NCI-H774 (cell line): ENCODE measurements at places on chromosomes 1 and 21.

DNA sequence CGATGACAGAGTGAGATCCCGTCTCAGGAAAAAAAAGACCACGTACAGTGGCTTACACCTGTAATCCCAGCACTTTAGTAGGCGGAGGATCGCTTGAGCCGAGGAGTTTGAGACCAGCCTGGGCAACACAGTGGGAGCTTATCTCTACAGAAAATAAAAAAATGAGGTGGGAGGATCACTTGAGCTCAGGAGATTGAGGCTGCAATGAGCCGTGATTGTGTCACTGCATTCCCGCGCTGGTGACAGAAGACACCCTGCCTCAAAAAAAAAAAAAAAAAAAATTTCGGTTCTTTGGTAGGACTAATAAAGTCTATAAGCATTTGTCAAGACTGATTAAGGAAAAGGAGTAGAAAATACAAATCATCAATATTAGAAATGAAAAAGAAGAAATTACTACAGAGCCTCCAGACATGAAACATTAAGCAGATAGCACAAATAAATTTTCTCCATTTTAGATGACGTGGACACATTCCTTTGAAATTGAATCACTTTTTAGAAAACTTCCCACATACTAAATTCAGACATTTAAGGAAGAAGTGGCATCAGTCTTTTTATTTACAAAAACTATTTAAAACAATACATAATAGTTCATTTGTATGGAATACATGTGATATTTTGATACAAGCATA lies 30.4 kb downstream of the MORC3 start:
- no peak for DNase-seq

GRCh38 chr1:147625362-147625995 lies 44.8 kb downstream of the ACP6 start:
- DNase-seq = no peak

DNA sequence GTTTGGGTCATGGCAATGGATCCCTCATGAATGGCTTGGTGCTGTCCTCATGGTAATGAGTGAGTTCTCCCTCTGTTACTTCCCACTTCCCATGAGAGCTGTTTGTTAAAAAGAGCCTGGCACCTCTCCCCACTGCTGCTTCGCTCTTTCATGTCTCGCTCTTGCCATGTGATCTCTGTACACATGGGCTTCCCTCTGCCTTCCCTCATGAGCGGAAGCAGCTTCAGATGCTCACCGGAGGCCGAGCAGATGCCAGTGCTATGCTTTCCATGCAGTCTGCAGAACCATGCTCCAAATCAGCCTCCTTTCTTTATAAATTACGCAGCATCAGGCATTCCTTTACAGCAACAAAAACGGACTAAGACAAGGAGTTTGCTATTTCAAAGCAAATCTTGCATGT lies 14.9 kb upstream of the GNPAT start:
- DNase-seq = no peak

- no peak for DNase-seq
Observed at GRCh38 chr1:200724064-200724463, 14.6 kb upstream of the CAMSAP2 start.

- DNase-seq = no peak
Observed at GRCh38 chr1:238501290-238501689, 610.6 kb upstream of the ZP4 start.

DNA sequence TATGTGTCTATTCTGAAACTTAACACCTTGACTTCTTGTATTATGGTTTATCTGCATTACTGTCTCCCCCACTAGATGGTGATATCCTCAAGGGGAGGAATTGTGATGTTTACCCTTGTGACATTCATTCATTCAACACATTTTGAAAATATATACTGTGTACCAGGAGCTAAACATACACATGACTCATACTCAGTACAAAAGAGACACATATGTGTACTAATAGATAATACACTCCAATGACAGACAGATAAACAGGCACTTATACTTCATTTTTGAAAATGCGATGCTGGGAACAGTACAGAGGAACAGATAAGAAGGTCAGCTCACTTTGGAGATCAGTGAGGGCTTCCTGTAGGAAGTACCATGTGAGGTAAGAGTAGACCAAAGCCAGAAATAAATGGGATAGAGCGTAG lies 8.9 kb upstream of the RAB3GAP2 start:
- peak; percentile 13 for DNase-seq

DNA sequence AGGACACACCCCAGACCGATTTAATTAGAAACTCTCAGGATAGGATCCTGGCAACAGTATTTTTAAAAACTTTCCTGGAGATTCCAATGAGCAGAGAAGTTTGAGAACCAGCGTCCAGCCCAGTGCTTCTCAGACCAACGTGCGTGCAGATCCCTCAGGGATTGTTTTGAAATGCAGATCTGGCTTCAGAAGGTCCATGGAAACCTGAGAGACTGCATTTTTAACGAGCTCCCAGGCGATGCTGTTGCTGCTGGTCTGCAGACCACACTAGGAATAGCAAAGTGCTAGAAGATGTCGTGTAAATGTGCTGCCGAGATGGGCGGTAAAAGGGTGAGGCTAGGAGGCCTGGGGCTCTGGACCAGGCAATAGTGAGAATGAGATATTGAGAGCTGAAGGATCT lies 18.4 kb upstream of the CASQ1 start:
- DNase-seq = no peak

GRCh38 chr1:8370905-8371315 lies 53.0 kb downstream of the SLC45A1 start:
- no peak for DNase-seq

GRCh38 chr1:192350356-192350755 lies 33.6 kb downstream of the RGS21 start:
- no peak for DNase-seq

DNA sequence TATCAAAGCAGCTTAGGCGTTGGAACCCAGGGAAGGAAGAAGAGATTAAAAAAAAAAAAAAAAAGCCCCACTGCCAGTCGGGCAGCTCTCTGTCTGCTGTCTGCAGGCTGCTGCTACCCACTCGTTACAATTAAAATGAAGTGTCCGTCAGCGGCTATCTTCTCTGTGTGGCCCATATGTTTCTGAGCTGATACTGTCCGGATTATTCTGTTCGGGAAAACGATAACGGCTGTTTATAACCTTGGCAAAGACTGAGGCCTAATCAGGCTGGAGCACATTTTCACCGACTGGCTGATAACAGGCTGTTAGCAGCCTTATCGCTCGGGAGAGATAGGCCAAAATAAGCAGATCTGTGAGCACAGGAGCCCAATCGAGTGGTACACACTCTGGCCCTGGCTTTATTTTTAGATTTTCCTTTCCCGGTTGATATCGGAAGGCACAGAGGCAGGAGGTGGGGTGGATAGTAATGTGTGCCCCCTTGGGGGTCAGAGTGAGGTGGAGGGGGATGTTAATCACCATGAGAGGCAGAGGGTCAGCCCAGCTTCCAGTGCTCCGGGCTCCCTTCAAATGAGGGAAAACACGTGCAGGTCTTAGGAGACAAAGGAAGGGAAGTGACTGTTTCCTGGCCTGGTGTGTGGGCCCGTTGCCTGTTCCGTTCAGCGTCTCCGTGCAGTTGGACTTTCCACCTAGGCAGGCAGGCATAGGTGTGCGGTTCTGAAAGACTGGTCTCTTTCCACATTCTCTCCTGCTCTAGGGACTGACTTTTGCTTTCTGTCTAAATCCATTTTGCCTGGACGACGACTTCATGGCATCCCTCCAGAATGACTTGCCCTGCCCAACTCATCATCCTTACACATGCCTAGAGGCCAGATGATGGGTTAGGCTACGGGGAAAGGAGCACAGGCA lies 153.4 kb downstream of the PBX1 start:
- no peak for DNase-seq

GRCh38 chr1:115454837-115455511 lies 116.9 kb upstream of the NGF start:
- peak; percentile 81 for DNase-seq

- DNase-seq = no peak
Observed at GRCh38 chr1:81369833-81370232, 430.9 kb upstream of the ADGRL2 start.

DNA sequence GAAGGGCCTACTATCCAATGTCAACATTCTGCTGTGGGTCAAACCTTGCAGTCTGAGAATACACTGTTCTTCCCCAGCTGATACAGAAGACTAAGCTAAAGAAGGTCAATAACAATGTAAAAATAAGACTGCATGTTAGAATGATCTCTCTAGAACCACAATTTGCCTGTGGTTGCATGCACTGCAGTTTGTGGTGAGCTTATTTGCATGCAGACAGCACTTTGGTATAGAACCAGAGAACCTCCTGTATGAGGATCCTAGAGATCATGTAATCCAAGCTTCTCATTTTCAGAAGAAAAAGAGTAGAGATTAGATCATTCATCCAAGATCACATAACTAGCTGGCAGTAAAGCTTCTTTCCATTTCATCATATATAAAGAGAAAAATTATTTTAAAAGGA lies 15.8 kb downstream of the SYNJ1 start:
- no peak for DNase-seq

GRCh38 chr1:67372136-67372535 lies 58.1 kb downstream of the SERBP1 start:
- DNase-seq = no peak

- peak; percentile 32 for DNase-seq
Observed at GRCh38 chr1:228647523-228648444, 87.5 kb upstream of the RHOU start.

- DNase-seq = no peak
Observed at GRCh38 chr1:210855440-210855839, 278.5 kb downstream of the KCNH1 start.

- peak; percentile 75 for DNase-seq
Observed at GRCh38 chr1:118185084-118185832, at the start of gene SPAG17. TSS of gene SPAG17 (minus strand) at chr1:118185228. CDS start at chr1:118185157, 71 bp downstream.

DNA sequence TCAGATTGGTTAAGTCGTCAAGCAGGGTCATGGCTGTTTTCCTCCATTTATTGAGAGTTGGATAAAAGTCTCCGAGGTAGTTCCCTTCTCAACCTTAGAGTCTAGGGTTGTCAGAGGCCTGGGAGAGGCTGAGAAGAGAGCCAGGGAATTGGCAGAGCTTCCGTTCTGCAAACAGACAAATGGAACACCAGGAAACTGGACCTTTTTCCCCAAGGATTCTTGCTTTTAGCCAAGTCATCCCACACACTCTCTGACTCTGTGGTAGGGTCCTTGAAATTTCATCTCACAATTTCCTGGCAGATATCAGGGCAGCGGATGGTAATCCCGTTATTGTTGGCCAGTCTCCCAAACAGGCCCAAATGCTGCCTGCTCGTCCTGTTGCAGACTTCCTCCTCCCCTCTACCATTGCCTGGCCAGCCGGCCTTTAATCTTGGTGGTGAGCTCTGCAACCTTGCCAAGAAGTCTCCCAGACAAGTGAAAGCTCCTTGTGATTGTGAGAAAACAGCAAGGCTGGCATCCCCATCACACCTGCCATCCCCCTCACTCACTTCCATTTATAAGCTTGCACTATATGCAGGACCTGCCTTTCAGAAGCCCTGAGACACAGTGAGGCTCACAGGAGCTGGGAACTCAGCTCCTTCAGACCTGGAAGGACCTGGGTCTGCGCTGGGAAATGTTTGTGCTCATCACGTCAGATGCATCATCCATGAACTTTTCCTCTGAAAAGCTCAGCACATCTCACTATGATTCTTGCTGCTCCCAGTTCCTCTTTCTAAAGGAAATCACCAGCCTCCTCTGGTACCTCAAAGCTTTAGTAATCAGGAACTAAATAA lies 13.7 kb upstream of the SRP9 start:
- DNase-seq = no peak

DNA sequence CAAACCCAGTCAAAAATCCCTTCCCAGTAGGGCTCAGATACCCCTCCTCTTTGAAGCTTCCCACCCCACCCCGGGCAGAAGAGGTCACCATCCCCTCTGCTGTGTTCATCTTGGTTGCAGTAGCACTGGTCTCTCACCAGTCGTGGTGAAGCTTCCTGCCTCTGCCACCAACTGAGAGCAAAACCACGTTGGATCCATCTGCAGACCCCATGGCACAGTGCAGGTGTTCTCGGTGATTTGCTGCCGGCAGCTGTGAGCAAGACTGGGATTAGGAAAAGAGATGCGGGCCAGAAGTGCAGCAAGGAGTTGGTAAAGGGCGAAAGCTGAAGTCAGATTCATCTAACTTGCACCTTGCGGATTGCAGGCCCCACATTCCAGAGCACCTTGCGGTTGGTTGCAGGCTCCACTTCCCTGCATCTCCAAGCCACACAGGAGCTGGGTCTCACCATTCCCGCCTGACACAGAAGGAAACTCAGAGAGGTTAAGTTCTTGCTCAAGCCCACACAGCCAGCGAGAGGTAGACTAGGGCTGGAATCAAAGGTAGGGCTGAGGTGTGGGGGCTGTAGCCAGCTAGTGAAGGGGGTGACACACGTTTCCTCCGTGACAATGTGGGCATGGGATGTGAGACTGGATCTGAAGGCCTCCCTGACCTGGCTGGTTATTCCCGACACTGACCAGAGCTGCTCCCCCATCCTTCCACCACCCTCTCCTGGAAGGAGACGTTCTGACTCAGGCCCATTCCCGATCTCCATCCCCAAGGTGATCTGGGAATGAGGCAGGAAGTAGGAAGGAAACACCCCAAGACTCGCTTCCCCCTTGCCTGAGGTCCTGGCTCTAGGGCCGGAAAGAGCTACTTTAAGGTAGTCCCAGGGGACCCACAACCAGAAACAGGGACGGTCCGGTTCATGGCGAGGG lies 3.3 kb upstream of the FAM110D start:
- DNase-seq = no peak

DNA sequence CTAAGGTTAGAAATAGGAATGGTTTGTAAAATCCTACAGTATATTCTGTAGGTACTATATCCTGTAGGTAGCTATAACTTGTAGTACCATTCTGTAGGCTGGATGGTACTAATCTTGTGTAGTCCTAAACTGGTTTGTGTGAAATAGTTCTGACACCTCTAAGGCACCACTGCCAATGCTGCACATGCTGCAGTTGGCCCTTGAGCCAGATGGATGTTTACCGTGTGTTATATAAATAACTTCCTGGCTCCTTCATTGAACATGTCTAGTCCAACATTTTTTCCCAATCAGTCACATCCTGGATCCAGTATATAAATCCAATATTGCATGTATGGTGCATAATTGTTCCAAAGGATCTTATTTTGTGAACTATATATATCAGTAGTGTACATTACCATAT lies 89.5 kb upstream of the GNG4 start:
- peak; percentile 10 for DNase-seq

GRCh38 chr1:179706339-179706941 lies 36.7 kb upstream of the FAM163A start:
- DNase-seq = peak; percentile 45

DNA sequence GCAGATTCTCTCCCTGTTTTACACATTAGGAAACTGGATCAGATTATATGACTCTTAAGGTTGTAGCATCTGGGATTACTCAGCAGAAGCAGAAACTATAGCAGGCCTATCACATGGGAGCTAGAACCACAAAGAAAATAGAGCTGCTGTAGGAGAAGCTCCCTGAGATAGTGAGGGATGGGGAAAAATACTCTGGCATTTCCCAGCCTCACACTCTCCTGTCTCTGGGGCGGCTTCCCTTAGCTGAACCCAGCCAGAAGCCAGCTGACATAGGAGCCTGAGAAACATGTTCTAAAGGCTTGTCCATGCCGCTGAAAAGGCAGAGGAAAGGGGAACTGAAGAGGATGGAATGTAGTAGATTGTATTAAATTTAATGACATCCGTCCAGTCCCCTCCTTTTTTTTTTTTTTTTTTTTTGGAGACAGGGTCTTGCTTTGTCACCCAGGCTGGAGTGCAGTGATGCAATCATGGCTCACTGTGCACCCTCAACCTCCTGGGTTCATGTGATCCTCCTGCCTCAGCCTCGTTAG lies 76.8 kb upstream of the DNAJC6 start:
- DNase-seq = no peak

- no peak for DNase-seq
Observed at GRCh38 chr1:100767176-100767890, 47.8 kb downstream of the VCAM1 start.

GRCh38 chr1:31936278-31936980 lies 1.7 kb downstream of the PTP4A2 start:
- DNase-seq = no peak
